H7 (cell line): ENCODE measurements at places on chromosomes 2 and 18. TPM values are rescaled to one million over a fixed set of nuclear protein-coding genes. Genes with fewer than 3 reads are reported as not detected.

DNA sequence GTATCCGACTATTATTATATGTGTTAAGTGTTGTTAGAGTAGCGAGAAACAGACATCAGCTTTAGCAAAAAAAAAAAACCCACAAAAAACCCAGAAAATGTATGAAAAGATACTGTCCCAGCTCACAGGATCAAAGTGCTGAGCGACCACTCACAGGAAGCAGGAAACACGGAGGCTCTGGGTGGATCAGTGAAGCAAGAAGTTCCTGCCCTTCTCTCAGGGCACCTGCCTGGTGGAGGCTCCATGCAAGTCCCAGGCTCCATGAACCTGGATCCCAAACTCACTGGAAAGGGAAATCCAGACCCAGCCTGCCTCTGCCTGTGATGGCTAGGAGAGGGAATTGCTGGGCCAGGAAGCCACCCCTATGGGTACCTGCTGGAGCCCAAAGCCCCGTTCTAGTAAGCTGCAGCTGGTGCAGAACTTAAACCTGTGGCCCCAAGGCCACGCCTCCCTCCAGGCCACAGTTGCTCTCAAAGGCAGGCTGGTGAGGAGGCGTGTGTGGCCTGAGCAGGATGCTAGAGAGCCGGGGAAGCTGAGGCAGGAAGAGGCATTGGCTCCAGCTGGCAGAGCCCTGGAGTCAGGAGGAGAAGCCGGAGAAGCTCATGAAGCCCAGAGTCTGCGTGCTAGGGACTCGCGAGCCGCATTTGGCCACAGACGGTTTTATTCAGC is 63.5 kb upstream of the TAF1B start:
- no peak for DNase-seq

DNA sequence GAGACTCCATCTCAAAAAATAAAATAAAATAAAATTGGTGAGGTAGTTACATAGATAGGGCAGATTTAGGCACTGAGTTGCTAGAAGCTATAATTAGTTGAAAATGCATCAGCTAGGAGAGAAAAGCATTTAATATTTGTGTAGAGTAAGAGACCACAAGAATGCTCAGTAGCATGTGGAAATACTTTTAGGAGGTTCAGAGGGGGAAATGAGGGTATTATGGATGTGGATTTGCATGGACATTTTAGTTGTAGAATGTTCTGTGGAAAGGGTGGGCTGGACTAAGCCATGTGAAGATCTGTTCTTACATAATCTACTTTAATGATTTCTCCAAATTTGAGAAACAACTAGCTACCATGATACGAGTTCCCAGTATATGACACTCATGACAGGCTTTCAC is 95.5 kb downstream of the ATP9B start:
- no peak for DNase-seq

DNA sequence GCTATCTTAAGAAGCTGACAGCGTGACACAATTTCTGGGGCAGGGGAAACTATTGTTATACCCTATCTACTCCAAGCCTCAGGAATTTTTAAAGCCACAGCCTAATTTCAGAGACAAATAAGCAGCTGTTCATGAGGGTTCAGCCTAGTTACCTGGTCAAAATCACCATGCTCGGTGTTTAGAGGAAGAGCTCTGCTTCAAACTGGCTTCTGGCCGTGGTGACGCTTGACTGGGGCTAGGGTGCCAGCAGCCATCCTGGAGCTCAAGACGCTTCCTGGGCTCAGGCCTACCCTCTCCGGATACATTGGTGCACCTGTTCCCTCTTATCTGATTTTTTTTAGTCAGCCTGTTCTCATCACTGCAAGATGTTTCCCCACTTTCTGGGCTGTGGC is 41.7 kb downstream of the FRZB start:
- no peak for DNase-seq

- DNase-seq: no peak
Observed at GRCh38 chr2:1137264-1137663, 186.6 kb downstream of the SNTG2 start.

DNA sequence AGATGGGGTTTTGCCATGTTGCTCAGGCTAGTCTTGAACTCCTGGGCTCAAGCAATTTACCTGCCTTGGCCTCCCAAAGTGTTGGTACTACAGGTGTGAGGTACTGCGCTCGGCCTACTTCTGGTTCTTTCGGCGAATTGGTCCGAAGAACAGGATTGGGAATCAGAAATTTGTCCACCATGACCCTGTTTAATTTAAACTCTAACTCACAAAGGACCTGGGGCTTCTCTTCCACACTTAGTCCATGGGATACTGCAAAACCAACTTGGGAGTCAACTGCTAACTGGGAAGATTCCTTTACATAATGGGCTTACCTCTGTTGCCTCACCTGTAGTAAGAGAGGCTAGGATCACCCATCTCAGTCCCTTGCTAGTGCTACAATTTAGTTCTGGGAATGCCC is 79.8 kb upstream of the ZFP36L2 start:
- DNase-seq: no peak

- DNase-seq: no peak
Observed at GRCh38 chr18:60984510-60984909, 348.7 kb upstream of the CDH20 start.

DNA sequence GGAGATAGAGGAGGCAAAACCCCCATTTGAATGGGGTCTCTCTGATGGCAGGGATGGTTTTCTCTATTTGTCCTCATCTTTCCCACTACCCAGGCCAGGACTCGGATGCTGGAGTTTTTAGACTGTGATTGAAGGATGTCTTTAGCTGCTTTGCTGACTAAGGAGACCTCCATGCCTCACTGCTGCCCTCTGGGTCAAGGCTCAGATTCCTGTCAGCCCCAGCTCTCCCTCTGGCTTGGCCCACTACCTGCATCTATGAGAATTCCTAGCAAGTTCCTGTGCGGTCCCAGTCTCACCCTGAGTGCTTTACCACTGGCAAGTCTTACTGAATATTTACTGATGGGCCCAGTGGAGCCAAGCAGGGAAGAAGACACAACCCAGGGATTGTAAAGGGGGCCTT is 184.0 kb downstream of the CELF4 start:
- peak; percentile 74 for DNase-seq

DNA sequence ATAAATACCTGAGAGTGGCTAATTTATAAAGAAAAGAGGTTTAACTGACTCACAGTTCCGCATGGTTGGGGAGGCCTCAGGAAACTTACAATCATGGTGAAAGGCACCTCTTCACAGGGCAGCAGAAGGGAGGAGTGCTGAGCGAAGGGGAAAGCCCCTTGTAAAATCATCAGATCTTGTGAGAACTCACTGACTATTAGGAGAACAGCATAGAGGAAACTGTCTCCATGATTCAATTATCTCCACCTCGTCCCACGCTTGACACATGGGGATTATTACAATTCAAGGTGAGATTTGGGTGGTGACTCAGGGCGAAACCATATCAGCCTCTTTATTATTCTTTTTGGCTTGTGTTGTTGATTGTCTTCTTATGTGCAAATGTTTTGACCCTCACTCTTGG is 76.2 kb downstream of the WDR7 start:
- no peak for DNase-seq

- peak; percentile 91 for DNase-seq
Observed at GRCh38 chr2:73156539-73157124, 43.9 kb upstream of the RAB11FIP5 start.

DNA sequence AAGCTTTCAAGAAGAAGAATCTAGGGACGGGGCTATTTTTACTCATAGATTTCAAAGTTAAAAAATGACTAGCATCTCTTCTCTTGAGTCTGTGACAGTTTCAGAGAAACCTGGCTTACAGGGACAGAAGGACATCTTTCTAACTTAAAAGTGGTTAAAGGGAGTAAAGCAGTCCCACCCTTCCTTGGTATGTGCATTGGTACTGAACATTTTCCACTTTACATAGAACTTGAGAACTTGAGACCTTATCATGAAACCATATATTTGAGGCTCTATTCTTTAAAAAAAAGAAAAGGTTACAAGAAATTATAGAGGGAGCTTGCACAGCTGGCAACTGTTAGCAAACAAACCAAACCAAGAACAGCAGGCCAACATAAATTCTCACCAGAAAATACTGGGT is 73.4 kb upstream of the GAREM1 start:
- no peak for DNase-seq

- peak; percentile 50 for DNase-seq
Observed at GRCh38 chr2:120880381-120880780, 144.7 kb downstream of the GLI2 start.

DNA sequence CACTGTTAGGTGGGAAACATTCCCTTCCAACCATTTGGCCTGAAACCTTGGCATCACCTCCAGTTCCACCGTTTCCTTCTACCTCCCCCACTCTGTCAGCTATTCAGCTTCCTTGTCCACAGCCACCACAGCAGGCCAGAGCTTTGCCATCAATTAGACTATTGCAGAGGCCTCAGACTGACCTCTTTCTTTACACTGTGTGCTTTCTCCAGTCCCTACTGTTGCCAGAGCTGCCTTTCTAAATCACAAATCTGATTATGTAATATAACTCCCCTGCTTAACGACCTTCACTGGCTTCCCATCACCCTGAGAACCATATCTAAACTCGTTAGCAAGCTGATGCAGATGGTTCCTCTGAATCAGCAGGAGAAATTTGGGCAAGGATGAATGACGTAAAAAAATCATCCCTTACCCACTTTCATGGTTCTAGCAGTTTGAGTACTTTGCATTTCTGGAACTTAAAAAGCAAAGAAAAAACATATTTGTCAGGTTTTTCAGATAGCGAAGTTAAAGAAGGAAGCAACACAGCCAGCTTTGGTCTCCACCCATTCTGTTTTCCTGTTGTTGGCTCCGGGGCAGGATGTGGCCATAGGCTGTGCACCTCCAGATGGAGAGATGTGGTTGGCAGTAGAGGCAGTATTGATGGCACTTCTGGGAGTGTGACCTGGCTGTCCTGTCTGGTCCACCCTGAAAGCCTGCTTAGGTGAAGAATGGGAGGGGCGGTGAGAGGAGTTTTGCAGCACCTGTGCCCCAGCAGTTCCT is 422.1 kb downstream of the PARD3B start:
- no peak for DNase-seq

GRCh38 chr2:138780908-138781307 is 718 bp upstream of the NXPH2 start:
- no peak for DNase-seq

DNA sequence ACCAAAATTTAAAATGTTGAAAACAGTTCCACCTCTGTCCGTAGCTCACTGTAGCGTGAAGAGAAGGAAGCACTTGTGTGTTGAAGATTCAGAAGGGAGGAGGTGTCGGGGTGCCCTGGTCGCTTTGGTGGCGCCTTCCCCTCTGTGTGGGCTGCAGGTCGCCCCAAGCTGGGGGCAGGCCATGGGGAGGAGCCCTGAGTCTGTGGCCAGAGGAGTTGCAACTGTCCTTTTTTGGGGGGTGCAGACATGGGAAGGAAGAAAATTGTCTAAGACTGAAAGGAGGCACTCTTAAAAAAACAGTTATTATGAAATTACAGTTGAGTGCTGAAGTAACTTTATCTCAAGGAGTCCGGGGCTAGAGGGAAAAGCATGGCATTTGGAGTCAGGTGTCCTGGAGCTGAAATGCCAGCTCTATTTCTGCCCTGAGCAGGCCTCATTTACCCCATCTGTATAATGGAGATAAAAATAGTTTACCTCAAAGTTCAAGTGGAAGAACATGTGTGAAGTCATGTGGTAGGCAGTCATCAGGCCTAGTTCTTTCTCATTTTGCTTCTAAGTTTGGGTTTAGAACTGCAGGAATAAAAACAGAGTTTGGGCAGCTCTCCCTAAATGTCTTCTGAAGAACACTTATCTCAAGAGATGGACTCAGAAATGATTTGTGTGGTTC is 82.1 kb downstream of the RNF144A start:
- DNase-seq: no peak

GRCh38 chr2:20049637-20050036 is 1.8 kb downstream of the LAPTM4A start:
- DNase-seq: peak; percentile 24

DNA sequence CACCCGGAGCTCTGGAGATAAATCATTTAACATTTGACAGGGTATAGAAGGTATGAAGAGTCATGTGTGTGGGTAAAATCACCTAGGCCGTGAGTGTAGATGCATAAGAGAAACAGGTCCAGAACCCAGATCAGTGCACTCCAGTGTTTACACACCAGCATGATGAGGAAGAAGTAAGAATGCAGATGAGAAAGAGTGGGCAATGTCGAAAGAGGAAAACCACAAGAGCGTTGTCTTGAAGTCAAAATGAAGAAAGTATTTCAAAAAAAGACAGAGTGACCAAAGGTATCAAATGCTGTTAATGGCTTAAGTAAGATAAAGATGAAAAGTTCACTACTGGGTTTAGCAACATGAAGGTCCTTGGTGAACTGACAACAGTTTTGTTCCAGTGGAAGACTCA is 32.0 kb upstream of the PLB1 start:
- no peak for DNase-seq

DNA sequence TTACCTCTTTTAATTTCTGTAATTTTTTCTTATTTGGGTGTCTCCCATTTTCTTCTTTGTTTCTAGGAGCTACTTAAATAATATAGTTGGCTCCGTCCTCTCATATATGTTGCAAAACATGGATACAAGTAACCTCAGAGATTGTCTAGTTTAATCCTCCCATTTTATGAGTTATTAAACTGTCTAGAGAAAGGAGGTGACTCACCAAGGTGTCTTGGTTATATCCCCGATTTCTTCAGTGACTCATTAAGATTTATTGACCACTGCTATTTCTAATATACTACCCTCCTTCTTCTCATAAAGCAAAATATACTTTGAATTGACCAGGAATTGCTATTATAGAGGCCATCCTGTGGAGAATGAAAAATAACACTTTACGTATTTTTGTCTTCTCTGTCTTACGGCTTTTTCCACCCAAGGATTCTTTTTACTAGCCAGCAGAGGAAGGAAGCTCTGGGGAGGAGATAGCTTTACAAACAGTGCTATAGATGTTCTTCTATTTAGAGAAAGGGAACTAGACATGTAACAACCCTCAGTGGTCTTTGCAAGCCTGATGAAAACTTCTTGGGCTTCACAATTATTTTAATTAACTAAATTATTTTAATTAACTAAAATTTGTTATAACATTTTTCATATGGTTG is 300.4 kb upstream of the TNP1 start:
- DNase-seq: no peak

- no peak for DNase-seq
Observed at GRCh38 chr2:37349231-37349860, 4.9 kb downstream of the QPCT start.

Gene HK2
- 10.7 and 16.2 TPM in 2 replicates for total RNA-seq

Gene CNGA3
- total RNA-seq: 0.10 TPM in 1 of 2 replicates, not detected in the other

Gene CPS1
- total RNA-seq: 3.1 and 6.3 TPM in 2 replicates

Gene KCNG2
- 0.14 and 0.18 TPM in 2 replicates for total RNA-seq

Gene BMP10
- not detected in 2 replicates for total RNA-seq

Gene TUBA3E
- total RNA-seq: not detected in 2 replicates

Gene GKN2
- not detected in 2 replicates for total RNA-seq

Gene KLHL41
- not detected in 2 replicates for total RNA-seq

Gene PLGLB1
- 0.33 TPM in 1 of 2 replicates, not detected in the other for total RNA-seq

Gene MYL1
- total RNA-seq: not detected in 2 replicates

Gene RTP5
- not detected in 2 replicates for total RNA-seq

Gene VWA3B
- total RNA-seq: 1.0 TPM in 1 of 2 replicates, not detected in the other
